Urinary bladder (tissue), 4 donors: ENCODE measurements at places on chromosomes 5 and 9. TPM values are rescaled to one million over a fixed set of nuclear protein-coding genes. Genes with fewer than 3 reads are reported as not detected.

The NRARP gene
- 6.3 TPM for total RNA-seq

The ENTREP1 gene
- 11.6 TPM for total RNA-seq

The SPINK6 gene
- total RNA-seq = not detected

DNA sequence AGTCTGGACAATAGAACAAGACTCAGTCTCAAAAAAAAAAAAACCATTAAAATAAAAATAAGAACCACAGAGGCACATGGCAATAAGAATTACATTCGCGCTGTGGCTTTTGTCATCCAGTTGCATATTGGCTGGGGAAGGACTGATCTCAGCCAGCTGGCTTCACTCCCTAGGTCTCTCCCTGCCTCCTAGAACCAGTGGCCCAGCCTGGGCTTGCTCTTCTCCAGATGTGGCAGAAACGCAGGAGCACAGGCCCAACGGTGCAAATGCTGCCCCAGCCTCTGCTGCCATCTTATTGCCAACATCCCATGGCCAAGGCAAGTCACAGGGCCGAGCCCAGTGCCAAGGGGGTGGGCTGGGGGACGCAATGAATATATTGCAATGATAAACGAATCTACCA lies 37.0 kb downstream of the NKX2-5 start:
- DNase-seq = no peak

The SLC36A1 gene
- total RNA-seq = 9.8 TPM

- no peak for DNase-seq
These were observed 156.6 kb downstream of the TMEM38B start for GRCh38 chr9:105850852-105851500.

- no peak for DNase-seq
These were observed 642 bp downstream of the RBM22 start for GRCh38 chr5:150700246-150700593.

GRCh38 chr9:26954050-26954508 lies 2.1 kb upstream of the IFT74 start:
- no peak for DNase-seq

- no peak for DNase-seq
These were observed 116.5 kb downstream of the BRINP1 start for GRCh38 chr9:119252671-119253299.

DNA sequence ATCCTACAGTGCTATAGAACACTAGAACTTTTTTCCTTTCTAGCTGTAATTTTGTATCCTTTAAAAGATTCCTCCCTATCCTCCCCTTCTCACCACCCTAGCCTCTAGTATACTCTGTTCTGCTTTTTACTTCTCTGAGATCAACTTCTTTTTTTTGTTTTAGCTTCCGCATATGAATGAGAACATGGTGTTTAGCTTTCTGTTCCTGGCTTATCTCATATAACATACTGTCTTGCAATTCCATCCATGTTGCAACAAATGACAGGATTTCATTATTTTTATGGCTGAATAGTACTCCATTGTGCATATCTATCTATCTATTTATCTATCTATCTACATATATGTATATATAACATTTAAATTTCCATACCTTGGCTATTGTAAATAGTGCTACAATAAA lies 126.0 kb upstream of the MAN2A1 start:
- no peak for DNase-seq

The UBE2B gene
- 80.4 TPM for total RNA-seq

The NAA35 gene
- 43.8 TPM for total RNA-seq
